ENCODE measurements at places on chromosomes 7 and 10. TPM values are rescaled to one million over a fixed set of nuclear protein-coding genes. Genes with fewer than 3 reads are reported as not detected.

OR13A1 gene
- not detected for total RNA-seq

GSTO2 gene
- 2.3 TPM for total RNA-seq

PGAM2 gene
- 0.56 TPM for total RNA-seq

TMEM26 gene
- 0.19 TPM for total RNA-seq

EIF3B gene
- 264 TPM for total RNA-seq

HABP2 gene
- 0.19 TPM for total RNA-seq

OPN4 gene
- total RNA-seq, result not detected

FAM149B1 gene
- total RNA-seq, result 31.6 TPM

IKZF1 gene
- total RNA-seq, result not detected

EVX1 gene
- total RNA-seq, result not detected

AGAP6 gene
- total RNA-seq, result 2.5 TPM

HOXA10 gene
- total RNA-seq, result not detected

MBL2 gene
- total RNA-seq, result not detected

ADAM12 gene
- 21.3 TPM for total RNA-seq

ICA1 gene
- total RNA-seq, result not detected

RBP4 gene
- not detected for total RNA-seq

PDZD7 gene
- total RNA-seq, result 3.1 TPM
